ENCODE measurements at places on chromosomes 3 and 15.
A peak's percentile ranks its signal among the peaks of the same experiment; 100 is the strongest.

DNA sequence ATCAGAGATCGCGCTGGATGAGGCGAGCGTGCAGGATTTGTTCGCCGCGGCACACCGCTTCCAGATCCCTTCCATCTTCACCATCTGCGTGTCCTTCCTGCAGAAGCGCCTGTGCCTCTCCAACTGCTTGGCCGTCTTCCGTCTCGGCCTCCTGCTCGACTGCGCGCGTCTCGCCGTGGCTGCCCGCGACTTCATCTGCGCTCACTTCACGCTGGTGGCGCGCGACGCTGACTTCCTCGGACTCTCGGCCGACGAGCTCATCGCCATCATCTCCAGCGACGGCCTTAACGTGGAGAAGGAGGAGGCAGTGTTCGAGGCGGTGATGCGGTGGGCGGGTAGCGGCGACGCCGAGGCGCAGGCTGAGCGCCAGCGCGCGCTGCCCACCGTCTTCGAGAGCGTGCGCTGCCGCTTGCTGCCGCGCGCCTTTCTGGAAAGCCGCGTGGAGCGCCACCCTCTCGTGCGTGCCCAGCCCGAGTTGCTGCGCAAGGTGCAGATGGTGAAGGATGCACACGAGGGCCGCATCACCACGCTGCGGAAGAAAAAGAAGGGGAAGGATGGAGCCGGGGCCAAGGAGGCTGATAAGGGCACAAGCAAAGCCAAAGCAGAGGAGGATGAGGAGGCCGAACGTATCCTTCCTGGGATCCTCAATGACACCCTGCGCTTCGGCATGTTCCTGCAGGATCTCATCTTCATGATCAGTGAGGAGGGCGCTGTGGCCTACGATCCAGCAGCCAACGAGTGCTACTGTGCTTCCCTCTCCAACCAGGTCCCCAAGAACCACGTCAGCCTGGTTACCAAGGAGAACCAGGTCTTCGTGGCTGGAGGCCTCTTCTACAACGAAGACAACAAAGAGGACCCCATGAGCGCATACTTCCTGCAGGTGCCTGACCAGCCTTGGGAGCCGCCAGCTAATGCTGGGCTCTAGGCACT, 819 bp downstream of the KLHL40 start:
- no peak for DNase-seq

- DNase-seq: no peak
Observed at GRCh38 chr3:63034101-63034500, 158.9 kb upstream of the CADPS start.

DNA sequence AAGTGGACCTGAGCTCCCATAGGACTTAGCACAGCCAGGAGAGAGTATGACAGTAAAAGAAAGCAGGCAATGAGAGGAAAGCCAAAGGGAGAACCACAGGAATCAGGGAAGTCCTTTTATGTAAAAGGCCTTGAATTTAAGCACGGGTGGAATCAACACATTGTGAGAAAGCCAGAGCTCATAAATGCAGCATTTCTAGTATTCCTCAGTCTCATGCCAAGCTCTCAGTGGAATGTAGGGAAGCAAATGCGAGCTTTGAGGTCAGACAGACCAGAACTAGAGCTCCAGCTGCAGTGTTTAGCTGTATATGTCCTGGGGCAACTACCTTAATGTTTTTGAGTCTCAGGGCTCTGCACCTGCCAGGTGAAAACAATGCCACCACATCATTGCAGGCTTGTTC, 132.1 kb upstream of the TRIM42 start:
- no peak for DNase-seq

- DNase-seq: no peak
Observed at GRCh38 chr15:99202176-99202552, 47.2 kb downstream of the TTC23 start.

DNA sequence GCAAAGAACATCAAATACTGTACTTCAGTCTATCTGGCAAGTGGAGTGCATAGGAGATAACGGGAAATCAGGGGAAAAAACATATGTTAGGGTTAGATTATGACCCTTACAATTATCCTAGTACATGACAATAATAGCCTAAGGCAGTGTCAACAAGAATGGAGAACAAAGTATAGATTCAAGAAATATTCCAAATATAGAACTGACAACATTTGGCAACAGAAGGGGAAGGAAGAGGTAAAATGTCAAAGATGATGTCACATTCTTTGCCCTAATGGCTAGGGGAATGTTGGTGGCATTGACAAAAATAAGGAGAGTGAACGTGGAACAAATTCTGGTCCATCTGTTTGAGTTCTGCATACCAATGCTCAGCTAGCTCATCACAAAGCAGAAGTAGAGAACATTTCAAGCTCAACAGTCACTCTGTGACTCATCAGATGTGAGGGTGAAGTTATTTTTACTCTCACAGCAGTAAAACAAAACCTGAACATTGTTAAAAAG, 15.5 kb upstream of the ATP8B4 start:
- DNase-seq: no peak

- no peak for DNase-seq
Observed at GRCh38 chr15:83833569-83833968, 179.6 kb downstream of the ADAMTSL3 start.

- no peak for DNase-seq
Observed at GRCh38 chr3:164521139-164521538, 557.2 kb downstream of the SI start.

- DNase-seq: no peak
Observed at GRCh38 chr15:70703096-70703878, 60.1 kb downstream of the UACA start.

DNA sequence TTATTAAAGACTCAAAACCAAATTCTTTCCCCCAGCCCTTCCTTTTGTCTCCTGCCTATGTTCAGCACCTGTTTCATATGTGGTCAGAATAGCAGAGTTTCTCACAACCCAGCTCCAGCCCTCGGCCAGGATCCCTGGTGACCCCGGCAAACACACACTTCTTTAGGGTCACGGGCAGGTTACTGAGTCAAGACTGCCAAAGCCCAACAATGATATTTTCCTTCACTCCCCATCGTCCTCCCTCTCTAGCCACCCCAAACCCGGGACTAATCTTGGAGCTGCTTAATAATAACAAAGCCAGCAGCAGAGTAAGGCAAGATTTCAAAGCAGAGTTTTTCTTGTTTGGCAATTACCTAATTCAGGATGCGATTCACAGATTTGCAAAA, 25.5 kb downstream of the RARB start:
- DNase-seq: no peak

GRCh38 chr15:88401996-88402656, 65.1 kb downstream of the MRPL46 start:
- no peak for DNase-seq

GRCh38 chr3:72782521-72782920, 65.7 kb downstream of the SHQ1 start:
- DNase-seq: no peak

DNA sequence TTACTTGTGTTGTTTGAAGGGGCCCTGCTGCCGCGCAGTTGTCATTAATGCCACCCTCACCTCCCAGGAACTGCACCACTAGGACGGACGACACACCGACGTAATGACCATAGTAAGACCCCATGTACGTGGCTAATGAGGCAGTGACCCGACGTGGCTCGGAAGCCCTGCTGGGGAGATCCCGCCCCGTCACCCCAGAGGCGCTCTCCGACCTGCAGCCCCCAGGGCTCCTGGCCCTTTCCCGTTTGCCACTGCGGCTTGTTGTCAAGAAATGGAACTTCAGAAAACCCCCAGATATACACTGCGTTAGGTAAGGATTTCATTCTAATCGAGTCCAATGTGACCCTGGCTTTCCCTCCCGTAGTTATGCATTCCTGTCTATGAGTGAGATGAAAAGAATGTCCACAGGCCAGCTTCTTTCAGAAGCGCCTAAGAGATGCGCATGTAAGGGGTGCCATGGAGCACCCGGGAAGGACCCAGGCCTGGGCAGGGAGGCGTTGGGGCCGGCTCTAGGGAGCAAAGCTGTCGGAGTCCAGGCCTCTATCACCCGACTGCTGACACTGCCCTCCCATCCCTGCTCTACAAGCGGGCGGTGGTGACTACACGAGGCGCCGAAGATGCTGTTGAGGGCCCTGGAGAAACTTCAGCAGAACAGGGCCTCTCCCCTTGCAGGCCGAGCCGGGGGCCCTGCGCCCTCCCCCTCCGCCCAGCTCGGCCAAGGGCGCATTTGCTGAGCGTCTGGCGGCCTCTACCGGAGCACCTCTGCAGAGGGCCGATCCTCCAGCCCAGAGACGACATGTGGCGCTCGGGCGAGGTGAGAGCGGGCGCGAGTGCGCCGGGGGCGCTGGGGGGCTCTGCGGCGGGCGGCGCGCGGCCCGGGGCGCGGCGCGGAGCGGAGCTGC, at the start of gene GABRA5:
TSS of gene GABRA5 (plus strand) at position 765 of the 902 bp plus-strand sequence. CDS start 2,187 bp downstream, outside the sequence.
- peak; percentile 87 for DNase-seq

GRCh38 chr3:176920766-176921160, 276.5 kb downstream of the TBL1XR1 start:
- no peak for DNase-seq

DNA sequence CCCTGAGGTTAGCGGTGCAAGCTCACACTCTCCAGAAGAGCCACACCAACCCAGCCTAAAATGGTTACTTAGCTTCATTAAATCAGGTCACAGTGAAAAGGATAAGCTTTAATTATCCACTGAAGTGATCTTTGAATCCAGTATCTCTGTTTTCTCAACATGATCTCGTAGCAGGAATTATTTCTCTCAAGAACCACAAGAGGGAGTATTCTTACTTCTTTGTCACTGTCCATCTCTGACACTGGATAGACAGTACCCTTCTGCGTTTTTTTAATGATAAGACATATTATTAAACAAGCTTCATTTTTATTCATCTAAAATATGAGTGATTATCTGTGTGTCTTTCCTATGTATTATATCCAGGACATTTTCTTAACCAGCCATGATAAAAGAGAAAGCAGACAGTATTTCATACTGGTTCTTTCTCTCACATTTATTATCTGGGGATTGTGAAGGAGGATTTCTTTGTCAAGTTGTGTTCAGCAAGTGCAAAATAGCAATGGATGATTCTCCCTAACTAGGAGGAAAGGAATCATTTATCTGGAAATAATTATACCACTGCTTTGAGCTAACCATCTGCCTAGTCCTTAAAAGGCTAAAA, 105.4 kb upstream of the CCDC54 start:
- DNase-seq: no peak
